ENCODE measurements at places on chromosomes 6 and 20. TPM values are rescaled to one million over a fixed set of nuclear protein-coding genes. Genes with fewer than 3 reads are reported as not detected.

- DNase-seq: no peak
These were observed 928.3 kb downstream of the TBC1D32 start for GRCh38 chr6:120405947-120406346.

- no peak for DNase-seq
These were observed 993.1 kb upstream of the MANEA start for GRCh38 chr6:94584211-94584610.

GRCh38 chr6:24537771-24538385, 43.1 kb downstream of the ALDH5A1 start:
- DNase-seq: no peak

DNA sequence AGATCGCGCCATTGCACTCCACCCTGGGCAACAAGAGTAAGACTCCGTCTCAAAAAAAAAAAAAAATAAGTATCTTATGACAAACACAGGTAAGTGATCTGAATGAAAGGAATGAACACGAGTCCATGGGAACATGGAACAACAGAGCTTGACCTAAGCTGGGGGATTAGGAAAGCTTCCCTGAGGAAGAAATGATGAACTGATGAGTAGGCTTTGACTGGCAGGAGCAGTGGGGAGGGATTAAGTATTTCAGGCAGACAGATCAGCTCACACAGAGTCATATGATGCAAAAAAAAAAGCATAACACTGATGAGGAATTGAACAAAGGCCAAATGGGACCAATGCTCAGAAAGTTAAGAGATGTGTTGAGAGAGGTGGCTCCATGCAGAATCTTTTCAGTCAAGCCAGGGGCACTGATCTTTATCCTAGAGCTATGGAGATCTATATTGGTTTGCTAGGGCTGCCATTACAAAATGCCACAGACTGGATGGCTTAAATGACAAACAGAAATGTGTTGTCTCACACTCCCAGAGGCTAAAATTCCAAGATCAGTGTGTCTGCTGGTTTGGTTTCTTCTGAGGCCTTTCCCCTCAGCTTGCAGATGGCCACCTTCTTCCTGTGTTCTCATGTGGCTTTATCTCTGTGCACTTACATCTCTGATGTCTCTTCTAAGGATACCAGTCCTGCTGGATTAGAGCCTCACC, 85.6 kb downstream of the ANKRD6 start:
- DNase-seq: no peak

DNA sequence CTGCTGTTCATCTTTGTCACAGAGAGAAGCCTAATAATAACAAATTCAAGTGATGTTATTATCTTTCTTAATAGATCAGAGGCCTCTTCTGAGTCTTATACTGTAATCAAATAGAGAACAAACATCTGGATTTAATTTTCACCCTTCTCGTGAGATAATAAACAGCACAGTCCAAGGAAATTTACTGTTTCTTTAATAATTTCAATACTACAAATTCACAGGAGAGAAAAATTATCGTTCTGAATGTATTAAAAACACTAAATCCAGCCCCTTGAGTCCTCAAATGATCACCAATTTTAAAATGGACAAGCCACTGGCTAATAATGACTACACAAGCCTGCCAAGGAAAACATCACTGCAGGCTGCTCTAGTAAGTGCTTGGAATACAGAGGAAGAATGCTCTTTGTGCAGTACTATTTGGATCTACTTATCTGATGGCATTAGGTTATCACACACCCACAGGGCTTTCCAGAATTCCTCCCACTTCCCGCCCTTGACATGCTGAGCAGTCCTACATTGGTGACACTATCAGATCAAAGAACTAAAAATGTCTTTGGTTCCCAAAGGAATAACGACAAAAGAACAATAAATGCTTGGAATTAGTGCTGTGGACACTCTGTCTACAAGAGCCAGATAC, 38.1 kb downstream of the SYNE1 start:
- no peak for DNase-seq

DNA sequence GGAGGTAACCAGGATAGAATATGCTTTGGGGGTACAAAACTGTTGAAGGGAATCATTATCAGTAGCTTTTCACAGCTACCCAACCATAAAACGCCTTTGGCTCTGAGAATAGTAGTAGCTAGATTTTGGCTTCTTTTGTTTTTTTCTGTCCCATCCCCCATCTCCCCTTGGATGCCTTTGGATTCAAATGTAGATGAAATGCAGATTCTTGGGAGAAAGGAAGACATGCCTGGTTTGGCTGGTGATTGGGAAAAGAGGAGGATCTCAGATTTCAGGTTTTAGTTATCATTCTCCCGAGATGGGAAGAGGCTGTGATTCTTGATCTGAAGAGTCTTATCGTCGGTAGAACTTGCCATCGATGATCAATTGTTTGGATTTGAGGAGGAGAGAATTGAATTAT, 3.5 kb upstream of the CDYL start:
- DNase-seq: no peak

DNA sequence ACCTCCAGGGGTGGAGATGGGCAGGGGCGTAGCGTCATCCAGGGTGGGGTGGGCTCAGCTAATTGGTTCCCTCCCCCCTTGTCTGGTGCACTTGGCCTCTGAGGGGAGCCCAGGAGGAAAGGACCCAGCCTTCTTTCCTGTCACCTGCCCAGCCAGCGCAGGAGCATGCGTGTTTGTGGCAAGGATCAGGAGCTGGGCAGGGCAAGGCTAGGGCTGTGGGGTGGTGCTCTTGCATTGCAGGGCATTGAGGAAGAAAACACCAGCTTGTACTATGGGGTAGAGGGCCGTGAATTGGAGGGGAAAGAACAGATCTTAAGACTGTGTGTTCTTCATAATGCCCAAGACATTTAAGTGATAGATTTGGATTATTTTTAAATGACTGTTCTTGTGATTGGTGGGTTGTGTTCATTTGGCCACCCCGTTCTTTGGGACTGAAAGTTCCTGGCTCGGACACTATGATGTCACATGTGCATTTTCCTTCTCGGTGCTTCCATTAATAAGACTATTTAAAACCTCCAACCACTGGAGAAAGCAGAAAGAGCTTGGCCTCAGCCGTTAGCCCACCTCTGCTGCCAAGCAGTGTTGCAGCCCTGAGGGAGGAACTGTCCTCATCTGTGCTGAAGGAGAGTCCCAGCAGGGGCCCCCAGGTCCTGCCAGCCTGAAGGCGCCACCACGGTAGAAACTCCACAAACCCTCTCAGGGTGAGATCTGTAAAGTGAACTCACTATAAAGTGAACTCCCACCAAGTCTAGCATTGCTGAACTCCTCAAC, 136.2 kb upstream of the INSM1 start:
- no peak for DNase-seq

DNA sequence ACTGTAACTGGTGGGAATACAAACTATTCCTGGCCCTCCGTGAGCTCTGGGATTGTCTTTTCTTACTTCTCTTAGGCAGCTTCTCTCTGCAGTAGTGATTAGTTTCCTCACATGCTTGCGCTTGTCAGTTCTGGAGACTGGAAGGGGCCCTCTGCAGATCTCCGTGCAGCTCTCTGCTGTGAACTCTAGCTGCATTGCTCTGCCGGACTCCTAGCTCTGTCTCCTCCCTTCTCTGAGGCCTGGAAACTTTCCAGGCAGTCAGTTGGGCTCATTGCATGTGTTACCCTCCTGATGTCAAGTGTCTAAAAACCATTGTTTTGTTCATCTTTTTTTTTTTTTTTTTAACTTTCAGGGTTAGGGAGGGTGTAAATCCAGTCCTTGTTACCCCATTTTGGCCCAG, 102.3 kb downstream of the CTNNBL1 start:
- no peak for DNase-seq

DNA sequence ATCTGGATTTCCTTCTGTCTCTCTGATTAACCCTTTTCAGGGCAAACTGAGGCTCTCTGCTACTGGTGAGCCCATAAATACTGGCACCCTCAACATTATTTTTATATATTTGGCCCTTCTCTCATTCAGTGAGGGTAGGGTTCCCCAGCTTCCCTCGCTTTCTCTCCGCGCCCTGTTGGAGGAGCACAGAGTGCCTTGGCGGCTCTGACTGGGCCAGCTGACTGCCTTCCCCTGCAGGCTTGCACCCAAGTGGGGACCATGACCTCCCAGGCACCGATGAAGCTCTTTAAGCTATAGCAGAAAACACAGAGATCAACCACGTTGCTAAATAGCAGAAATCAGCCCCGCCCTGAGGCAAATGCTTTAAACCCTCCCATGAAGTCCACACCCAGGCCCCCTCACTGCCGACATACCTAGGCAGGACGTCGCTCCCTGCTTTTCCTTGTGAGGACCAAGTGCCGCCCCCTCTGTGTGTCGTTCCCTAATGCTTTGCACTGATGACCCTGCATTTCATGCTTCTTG, 105.0 kb downstream of the HUS1B start:
- no peak for DNase-seq

- no peak for DNase-seq
These were observed 46.3 kb upstream of the HMGN3 start for GRCh38 chr6:79280756-79281155.

GRCh38 chr20:57465943-57466342, 59.0 kb downstream of the CTCFL start:
- no peak for DNase-seq

DNA sequence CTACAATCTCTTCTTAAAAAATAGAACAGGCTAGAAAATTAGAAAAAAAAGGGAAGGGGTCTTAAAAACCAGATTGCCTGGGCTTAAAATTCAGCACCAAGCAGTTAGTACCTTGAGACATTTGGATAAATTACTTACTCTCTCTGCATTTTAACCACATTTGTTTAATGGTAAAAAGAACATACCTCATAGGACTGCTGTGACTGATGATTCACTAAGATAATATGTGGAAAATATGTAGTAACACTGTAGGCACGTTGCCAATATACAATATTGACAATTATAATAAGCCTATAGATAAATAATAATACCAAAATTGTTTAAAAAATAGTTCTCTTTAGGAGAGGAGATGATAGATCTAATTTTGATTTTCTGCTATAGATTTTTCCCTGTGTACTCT, 750.4 kb downstream of the TENT5A start:
- DNase-seq: no peak

GRCh38 chr6:110681543-110682459, 133.5 kb downstream of the CDK19 start:
- no peak for DNase-seq

DNA sequence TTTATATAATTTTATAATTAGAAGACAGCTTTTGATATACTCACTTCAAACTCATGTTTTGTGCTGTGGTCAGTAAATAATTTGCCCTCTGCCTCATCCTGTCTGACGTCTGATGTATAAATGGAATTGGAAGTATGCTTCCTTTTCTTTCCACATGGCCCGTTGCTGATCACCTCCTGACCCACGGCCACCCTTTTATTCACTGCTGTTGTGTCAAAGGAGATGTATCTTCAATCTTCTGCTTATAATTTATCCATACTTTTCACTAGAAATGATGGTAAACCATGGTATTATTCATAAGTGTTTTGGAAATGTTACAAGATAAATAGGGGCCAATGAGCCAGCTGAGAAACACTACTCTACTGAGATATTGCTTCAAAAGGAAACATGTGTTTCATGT, 841.8 kb downstream of the PHF3 start:
- no peak for DNase-seq

GRCh38 chr20:62732842-62733525, 24.3 kb downstream of the NTSR1 start:
- DNase-seq: no peak

DNA sequence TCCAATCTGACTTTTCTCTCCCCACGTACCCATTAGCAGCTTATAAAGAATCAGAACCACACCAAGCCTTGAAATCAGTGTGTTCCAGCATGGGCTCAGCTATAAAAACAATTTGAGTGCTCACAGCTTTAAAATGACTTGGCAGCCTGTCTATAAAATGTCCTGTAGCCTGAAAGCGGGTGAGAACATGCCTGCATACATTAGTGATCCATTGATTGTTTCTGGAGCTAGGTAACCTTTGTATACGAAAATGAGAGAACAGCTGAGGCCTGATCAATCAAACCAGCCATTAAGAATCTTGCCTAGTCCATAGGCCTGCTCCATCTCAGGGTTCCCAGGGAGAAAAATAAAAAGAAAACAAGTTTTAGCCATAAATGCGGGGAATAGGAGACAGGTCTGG, 245.8 kb upstream of the SULF2 start:
- DNase-seq: no peak

GRCh38 chr6:141212296-141212695, 920.4 kb upstream of the GJE1 start:
- DNase-seq: no peak

DNA sequence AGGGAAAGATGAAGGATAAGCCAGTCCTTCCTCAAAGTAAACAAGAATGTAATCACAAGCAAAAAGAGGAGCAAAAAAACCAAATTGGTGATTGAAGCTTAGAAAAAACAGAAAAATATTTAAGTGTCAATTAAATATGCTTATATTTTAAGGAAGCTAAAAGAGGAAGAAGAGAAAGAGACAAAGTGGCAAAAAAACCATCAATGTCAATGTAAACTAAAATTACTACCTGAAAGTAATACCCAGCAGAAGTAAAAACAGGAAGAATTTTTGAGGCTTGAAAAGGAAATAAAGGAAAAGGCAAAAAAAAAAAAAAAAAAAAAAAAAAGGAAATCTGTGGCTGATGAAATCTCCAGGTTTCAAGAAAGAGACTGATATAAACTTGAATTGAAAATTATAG, 36.2 kb upstream of the OGFRL1 start:
- DNase-seq: no peak

GRCh38 chr20:20628314-20628713, 84.1 kb downstream of the RALGAPA2 start:
- no peak for DNase-seq

DNA sequence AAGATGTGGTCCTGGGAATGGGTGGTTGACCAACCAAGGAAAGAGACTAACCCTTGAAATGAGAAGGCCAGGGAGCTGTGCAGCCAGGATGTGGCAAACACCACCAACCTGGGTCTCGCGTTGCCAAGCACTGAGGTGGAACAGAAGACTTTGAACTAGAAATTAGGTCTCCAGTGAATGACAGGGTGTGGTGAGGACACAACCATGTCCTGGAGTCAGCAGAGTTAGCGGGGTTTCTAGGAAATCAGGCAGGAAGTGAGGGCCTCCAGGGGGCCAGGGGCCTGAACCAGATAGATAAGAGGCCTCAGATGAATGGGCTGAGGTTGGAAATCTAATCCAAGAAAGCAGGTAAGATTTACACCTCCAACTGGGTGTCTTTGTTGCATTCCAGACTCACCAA, 353.3 kb upstream of the ARID1B start:
- DNase-seq: no peak

GRCh38 chr20:48282591-48283228, 497.4 kb upstream of the SULF2 start:
- no peak for DNase-seq

- DNase-seq: no peak
These were observed 162.9 kb upstream of the SASH1 start for GRCh38 chr6:148179786-148180185.

DNA sequence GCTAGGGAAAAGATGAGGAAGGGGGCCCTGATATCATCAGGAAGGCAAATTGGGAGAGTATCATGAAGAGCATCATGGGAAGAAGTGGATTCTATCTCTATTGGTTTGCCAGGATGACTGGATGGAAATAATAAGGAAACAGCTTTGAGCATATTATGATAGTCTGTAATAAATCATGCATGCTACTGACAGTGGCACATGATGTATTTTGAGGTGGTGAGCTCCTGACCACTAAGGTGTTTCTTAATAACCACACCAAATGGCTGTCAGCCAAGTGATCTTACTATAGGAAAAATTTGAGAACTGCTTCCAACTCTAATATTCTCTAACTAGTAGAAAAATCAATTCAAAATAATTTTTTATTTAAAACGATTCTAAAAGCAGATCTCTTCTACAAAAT, 548.4 kb upstream of the JAG1 start:
- DNase-seq: no peak

Gene SRSF12
- total RNA-seq: 3.8 TPM

Gene HLA-DRB1
- 20.7 TPM for total RNA-seq

Gene NKAIN4
- 3.7 TPM for total RNA-seq

Gene KCNB1
- total RNA-seq: 2.4 TPM

Gene BPIFB4
- not detected for total RNA-seq

Gene BPIFB1
- not detected for total RNA-seq

Gene CARMIL1
- total RNA-seq: 17.9 TPM

Gene RPS18
- 3,055 TPM for total RNA-seq

Gene MYMX
- 0.49 TPM for total RNA-seq
